Lung microvascular endothelial cell (primary cell): ENCODE measurements at places on chromosomes 4 and X.

GRCh38 chr4:109977854-109978501, 65.3 kb downstream of the EGF start:
- DNase-seq = peak; percentile 66

DNA sequence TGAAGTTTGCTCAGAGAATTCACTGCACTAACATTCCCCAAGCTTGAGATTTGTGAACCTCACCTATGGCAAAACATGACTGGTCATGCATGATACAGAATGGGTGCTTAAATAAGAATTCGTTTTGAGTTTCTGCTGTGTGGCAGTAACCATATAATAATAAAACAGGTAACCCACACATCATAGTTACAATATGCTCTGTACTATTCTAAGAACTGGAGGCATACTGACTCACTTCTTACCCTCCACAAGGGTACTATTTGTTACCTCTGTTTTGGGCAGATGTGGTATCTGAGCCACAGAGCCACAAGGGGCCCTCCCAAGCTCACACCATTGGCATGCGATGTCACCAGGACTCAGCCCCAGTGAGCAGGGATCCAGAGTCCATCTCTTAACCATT, 17.6 kb downstream of the SLC2A9 start:
- no peak for DNase-seq

DNA sequence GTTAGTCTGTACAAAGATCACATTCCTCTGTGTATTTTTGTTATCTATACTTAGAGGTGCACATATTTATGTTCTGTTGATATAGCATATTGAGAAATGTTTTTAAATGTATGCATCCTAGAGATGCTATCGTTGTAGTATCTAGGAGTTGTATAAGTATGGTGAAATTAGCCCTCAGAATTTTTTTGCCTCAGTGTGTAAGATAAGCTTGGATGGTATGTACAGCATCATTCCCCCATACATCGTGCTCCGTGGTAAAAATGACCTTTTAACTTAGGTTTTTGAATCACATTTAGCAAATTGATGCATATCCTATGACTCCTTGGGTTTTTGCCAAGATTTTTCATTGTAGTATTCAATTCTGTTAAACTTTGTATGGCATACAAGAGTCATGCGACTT, 113.5 kb downstream of the RPA4 start:
- DNase-seq = peak; percentile 5

DNA sequence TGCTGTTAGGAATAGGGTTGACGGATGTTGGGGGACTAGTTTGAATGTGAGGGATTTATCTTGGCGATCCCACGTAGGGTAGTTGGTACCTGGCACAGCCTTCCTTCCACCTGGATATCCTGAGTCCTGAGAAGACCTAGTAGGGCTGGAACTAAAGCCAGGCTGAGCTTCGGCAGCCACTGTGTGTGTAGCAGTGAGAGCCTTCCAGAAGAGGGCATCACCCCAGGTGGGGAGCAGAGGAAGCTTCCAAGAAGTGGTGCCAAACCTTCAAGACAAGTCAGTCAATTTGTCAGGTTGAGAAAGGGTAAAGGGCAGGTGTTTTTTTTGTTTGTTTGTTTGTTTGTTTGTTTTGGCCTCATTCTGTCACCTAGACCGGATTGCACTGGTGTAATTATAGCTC, 1.2 kb upstream of the FGFBP2 start:
- no peak for DNase-seq

DNA sequence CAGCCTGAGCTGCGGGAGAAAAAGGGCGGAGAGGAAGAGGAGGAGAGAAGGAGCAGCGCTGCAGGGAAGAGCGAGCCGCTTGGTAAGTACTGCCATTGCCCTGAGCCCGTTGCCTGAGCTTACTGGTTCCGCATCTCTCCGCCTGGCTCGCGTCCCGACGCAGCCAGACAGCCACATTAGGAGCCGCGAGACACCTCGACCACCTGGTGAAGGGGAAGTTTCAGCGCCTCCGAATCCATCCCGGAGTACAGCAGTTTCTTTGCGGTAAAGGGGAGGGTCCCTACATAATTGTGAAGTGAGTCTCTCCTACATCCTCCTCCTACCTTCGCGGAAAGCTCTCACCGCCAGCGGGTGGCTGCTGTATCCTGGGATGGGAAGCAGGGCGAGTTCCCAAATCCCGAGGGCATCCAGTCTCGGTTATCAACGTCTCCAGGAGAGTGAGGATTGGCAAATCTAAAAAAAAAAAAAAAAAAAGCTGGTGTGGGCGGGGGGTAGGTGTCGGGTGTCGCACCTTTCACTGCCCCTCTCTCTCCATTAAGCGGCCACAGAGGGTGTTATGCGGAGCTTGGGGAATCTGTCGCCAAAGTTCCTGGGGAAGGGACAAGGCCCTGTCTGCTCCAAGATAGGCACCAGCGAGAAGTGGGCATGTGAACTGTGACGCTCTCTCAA, 7.9 kb downstream of the TBX22 start:
- DNase-seq = no peak

GRCh38 chr4:139011225-139011950, 4.2 kb upstream of the NOCT start:
- no peak for DNase-seq

DNA sequence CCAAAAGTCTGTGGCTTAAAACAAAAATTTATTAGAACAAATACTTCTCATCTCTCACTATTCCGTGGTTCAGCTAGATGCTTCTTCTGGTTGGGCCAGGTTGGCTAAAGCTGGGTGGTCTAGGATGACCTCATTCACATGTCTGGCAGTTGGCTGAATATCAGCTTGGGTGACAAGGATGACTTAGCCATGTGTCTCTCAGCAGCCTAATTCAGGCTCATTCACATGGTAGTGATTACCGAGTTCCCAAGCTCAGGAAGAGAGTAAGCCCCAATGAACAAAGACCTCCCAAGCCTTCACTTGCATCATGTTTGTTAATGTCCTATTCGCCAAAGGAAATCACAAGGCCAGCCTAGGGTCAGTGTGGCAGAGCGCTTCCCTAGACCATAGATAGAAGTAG, 119.4 kb downstream of the FANCB start:
- no peak for DNase-seq

GRCh38 chr4:106291678-106292077, 24.3 kb downstream of the TBCK start:
- no peak for DNase-seq

DNA sequence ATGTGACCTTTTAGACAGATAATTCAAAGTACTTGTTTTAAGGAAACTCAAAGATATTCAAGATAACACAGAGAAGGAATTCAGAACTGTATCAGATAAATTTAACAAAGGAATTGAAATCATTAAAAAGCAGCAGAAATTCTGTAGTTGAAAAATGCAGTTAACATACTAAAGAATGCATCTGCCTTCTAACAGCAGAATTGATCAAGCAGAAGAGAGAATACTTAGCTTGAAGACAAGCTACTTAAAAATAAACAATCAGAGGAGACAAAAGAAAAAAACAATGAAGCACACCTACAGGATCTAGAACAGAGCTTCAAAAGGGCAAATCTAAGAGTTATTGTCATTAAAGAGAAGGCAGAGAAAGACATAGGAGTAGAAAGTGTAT, 123.0 kb upstream of the TET2 start:
- no peak for DNase-seq

- DNase-seq = no peak
Measured at GRCh38 chr4:8148159-8148558, 10.5 kb downstream of the ABLIM2 start.

GRCh38 chr4:7903791-7904516, 35.7 kb downstream of the AFAP1 start:
- peak; percentile 60 for DNase-seq

GRCh38 chr4:112182604-112183003, 37.4 kb downstream of the FAM241A start:
- no peak for DNase-seq

- no peak for DNase-seq
Measured at GRCh38 chr4:84915396-84915780, 51.1 kb downstream of the WDFY3 start.

- no peak for DNase-seq
Measured at GRCh38 chr4:117249333-117249732, 164.0 kb upstream of the TRAM1L1 start.

DNA sequence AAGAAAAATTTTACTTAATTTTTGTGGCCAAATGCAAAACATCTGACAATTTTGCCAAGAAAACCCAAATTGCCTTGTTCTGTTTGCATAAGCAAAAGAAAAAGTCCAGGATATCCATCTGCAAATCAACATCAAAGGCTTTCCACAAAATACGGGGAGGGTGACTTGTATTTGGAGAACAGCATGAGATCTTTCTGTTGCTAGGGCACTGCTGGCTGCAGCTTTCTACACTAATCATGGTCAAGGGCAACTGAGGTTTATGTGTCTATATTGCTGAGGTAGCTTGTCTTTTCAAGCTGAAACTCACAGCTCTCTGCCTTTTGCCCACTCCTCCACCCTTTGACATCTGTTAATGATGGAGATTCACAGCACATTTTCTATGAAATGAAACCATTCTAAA, 389.1 kb downstream of the NKX6-1 start:
- no peak for DNase-seq

DNA sequence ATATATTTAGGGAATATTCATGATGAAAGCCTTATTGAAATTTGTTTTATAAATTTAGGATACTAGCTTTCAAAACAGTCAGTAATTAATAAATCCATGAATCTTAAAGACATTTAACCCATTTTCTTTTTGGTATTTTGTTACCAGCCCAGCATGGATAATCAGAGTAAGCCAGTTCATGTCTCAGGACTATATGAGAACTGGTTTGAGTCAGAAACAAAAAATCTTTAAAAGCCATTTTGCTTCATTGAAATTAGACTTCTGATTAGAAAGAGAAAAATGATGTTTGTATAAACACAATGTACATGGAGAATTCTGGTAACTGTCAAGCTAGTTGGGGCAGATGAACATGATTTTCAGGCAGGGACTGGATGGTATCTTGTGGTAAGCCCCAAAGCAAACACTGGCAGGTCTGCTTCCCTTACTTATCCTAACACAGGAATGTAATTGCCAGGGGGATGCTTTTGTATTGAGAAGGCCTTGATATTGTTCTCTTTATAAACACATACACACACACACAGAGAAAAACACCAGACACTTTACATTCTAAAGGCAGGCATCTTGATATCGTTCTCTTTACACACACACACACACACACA, 9.4 kb downstream of the ARHGAP10 start:
- DNase-seq = no peak

DNA sequence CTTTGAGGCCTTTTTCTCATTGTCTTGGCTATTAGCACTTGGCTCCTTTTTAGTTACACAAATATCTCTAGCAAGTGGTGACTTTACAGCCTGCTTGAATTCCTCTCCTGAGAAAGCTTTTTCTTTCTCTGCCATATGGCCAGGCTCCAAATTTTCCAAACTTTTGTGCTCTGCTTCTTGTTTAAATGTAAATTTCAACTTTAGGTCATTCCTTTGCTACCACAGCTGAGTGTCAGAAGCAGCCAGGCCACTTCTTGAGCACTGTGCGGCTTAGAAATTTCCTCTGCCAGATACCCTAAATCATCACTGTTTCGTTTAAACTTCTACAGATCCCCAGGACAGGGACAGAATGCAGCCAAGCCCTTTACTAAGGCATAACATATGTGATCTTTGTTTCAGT, 222.4 kb downstream of the FBXO8 start:
- DNase-seq = no peak

- no peak for DNase-seq
Measured at GRCh38 chr4:104630272-104630671, 135.6 kb upstream of the CXXC4 start.

- DNase-seq = no peak
Measured at GRCh38 chr4:87105101-87105845, 115.1 kb downstream of the KLHL8 start.

- DNase-seq = peak; percentile 88
Measured at GRCh38 chrX:134622056-134622812, 36.0 kb downstream of the PLAC1 start.

- peak; percentile 23 for DNase-seq
Measured at GRCh38 chr4:30863021-30863420, 142.9 kb downstream of the PCDH7 start.

DNA sequence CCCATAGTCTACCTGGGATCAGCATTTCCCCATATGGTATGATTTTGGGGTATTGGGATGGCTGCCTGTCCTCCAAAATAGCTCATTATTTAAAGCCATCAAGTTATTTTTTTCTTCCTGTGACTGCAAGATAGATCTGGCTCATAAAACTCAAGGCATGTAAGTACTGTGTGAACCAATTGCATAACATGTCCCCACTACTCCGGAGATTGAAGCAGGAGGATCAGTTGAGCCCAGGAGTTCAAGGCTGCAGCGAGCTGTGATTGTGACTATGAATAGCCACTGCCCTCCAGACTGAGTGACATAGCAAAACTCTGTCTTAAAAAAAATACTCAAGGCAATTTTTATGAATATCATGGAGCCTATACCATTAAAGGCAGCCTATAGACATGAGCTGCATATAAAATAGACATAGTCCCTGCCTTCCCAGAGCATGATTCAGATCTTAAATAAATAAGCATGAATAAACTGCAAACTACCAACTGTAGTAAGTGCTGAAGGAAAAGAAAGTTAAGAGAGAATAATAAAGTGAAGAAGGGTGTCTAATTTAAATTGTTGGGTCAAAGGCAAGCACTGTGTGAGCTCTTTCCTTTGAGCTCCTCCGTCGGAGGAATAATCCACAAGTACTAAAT, 16.9 kb upstream of the MMAA start:
- no peak for DNase-seq

DNA sequence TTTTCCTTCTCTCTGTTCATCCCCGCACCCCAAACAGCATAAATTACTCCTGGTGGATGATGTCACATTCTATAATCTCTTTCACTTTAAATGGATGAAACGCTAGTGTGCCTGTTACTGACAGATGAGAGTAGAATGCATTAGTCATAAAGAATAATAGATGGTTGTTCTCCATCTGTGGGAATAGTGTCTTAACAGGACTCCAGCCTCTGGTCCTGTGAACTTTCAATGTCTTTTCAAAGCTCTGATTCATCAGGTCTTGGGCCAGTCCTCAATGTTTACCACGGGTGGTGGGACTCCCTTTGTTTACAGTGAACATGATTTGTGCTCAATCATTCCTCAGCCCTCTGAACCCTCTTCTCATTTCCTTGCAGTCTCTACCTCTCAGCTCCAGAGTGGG, 182.6 kb downstream of the GABRB1 start:
- peak; percentile 40 for DNase-seq

GRCh38 chrX:151870602-151871001, 42.1 kb upstream of the MAGEA4 start:
- DNase-seq = peak; percentile 91

DNA sequence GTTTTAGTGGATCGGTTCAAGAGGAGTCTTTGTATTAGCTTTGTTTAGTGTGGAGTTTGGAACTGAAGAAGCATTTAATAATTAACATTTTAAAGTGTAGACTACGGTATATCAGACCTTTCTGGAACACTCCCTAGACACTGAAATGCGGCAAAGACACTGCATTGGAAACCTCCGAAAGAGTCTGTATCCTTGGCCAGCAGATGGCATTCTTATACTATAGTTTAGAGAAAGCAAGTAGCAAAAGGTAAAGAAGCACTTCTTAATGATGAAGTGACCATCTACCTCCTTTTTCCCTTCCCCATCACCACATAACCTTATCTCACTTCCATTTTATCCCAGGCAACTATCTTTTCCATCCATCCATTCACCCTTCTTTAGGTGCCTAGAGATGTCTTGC, 7.6 kb downstream of the FABP2 start:
- DNase-seq = peak; percentile 56
